ENCODE measurements at places on chromosomes 7 and 10. TPM values are rescaled to one million over a fixed set of nuclear protein-coding genes. Genes with fewer than 3 reads are reported as not detected.

FAM131B gene
- total RNA-seq: 2.1 TPM

- no peaks in the 10 kb centered on the region for H3K36me3 ChIP-seq
- no peak overlapping the region for H3K27ac ChIP-seq
- no peak for DNase-seq
- H3K4me1 ChIP-seq: no peaks in the 10 kb centered on the region
- peaks cover 35% of the 10 kb centered on the region for H3K27me3 ChIP-seq
Observed at GRCh38 chr10:91210435-91210834, 10.0 kb upstream of the PCGF5 start.

OSBPL3 gene
- 43.7 TPM for total RNA-seq

- H3K4me1 ChIP-seq: peaks cover 18% of the 10 kb centered on the region
- peak; percentile 18 for DNase-seq
- no peak overlapping the region for H3K27ac ChIP-seq
- H3K4me3 ChIP-seq: no peak overlapping the region
- H3K36me3 ChIP-seq: peaks cover 14% of the 10 kb centered on the region
Observed at GRCh38 chr7:44395067-44395466, 69.7 kb upstream of the CAMK2B start.

POM121 gene
- 51.2 TPM for total RNA-seq

SYT15B gene
- total RNA-seq: 0.24 TPM

- H3K36me3 ChIP-seq: no peaks in the 10 kb centered on the region
- H3K4me1 ChIP-seq: peaks cover 21% of the 10 kb centered on the region
- no peak overlapping the region for H3K4me3 ChIP-seq
- no peak overlapping the region for H3K27ac ChIP-seq
- peaks cover 11% of the 10 kb centered on the region for H3K27me3 ChIP-seq
Observed at GRCh38 chr10:47027784-47028260, 116.6 kb downstream of the PTPN20 start.

GRCh38 chr10:48604991-48605508 lies at the start of gene ARHGAP22:
Gene ARHGAP22, minus strand, starts transcription at chr10:48605073. Its CDS starts 277 bp downstream, at chr10:48604796.
- no peaks in the 10 kb centered on the region for H3K36me3 ChIP-seq
- H3K27me3 ChIP-seq: peaks cover 60% of the 10 kb centered on the region
- peak within 1 kb of the TSS; percentile 78 for H3K4me3 ChIP-seq
- no peaks in the 10 kb centered on the region for H3K4me1 ChIP-seq
- no peak within 1 kb of the TSS for H3K27ac ChIP-seq

DNA sequence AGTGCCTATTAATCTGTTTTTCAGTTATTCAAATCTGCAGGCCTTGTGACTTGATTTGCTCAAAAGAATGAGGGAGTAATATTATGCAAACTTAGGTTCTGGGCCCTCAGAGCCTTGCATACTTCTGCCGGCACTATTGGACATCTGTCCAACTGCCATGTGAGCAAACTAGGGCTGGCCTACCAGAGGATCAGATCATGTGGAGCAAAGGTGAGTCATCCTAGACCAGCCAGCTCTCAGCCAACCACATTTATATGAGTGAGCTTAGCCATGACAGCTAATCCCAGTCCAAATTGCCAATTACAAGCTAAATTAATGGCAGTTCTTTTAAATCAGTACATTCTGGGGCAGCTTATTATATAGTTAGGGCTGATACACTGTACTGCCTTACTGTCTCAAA lies 69.6 kb downstream of the SDHAF3 start:
- peaks cover 9% of the 10 kb centered on the region for H3K36me3 ChIP-seq
- DNase-seq: no peak
- no peak overlapping the region for H3K4me3 ChIP-seq
- no peaks in the 10 kb centered on the region for H3K27me3 ChIP-seq
- H3K27ac ChIP-seq: no peak overlapping the region

DNA sequence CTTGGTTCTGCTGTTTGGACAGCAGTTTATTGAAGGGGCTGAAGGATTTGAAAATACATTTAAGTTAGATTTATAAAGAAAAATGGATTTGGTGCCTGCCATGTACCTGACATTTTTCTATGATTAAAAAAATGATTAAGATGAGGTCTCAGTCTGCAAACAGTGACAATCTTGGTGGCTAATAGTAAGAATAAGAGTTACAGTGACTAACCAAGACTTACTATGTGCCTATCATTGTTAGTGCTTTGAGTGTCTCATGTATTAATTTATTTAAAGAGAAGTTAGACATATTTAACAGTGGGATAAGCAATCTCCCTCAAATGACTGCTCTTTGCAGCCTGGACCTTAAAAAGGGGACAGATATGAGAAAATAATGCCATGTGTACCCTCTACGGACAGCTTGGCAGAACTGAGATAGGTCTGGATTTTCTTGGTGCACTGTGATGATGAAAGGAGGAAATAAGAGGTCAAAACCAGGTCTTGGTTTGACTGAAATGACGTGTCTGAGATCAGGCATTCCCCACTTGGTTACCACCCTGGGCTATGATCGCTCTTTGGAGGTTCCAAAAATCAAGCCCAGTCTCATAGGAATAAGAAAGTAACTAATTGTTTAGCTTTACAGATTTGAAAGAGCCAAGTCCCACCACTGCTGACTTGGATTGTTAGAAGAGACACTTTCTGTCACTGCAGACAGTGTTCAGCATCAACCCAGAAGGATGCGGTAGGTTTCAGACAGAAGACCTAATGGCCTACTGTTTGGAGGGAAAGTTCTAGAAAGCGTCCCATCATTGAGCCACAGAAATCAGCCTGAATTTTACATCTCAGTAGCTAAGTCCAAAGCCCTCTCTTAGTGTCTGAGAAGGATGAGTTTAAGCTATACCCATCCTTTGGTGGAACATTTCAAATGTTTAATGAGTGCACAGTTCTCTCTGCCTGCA lies 2.1 kb downstream of the CASP7 start:
- no peaks in the 10 kb centered on the region for H3K27me3 ChIP-seq
- H3K27ac ChIP-seq: no peak overlapping the region
- H3K4me1 ChIP-seq: peaks cover 14% of the 10 kb centered on the region

GRCh38 chr10:73922864-73923133 lies 11.9 kb downstream of the PLAU start:
- peaks cover 20% of the 10 kb centered on the region for H3K4me1 ChIP-seq
- H3K27me3 ChIP-seq: no peaks in the 10 kb centered on the region
- H3K36me3 ChIP-seq: no peaks in the 10 kb centered on the region
- DNase-seq: no peak

All from type B pancreatic cell (in vitro differentiated cells).